ENCODE measurements at places on chromosomes 2 and 18. TPM values are rescaled to one million over a fixed set of nuclear protein-coding genes. Genes with fewer than 3 reads are reported as not detected.
A peak's percentile ranks its signal among the peaks of the same experiment; 100 is the strongest.

GRCh38 chr18:1013951-1014350 lies 109.3 kb downstream of the ADCYAP1 start:
- H3K27me3 ChIP-seq, result peaks cover 5% of the 10 kb centered on the region
- H3K27ac ChIP-seq, result no peak overlapping the region
- no peaks in the 10 kb centered on the region for H3K36me3 ChIP-seq
- no peak overlapping the region for H3K4me3 ChIP-seq
- no peaks in the 10 kb centered on the region for H3K4me1 ChIP-seq
- DNase-seq, result no peak

GRCh38 chr2:200871151-200871550 lies 6.7 kb upstream of the CLK1 start:
- DNase-seq, result no peak
- H3K4me1 ChIP-seq, result peaks cover 14% of the 10 kb centered on the region
- peak overlapping the region; percentile 69 for H3K27ac ChIP-seq
- no peaks in the 10 kb centered on the region for H3K36me3 ChIP-seq
- H3K27me3 ChIP-seq, result no peaks in the 10 kb centered on the region

DNA sequence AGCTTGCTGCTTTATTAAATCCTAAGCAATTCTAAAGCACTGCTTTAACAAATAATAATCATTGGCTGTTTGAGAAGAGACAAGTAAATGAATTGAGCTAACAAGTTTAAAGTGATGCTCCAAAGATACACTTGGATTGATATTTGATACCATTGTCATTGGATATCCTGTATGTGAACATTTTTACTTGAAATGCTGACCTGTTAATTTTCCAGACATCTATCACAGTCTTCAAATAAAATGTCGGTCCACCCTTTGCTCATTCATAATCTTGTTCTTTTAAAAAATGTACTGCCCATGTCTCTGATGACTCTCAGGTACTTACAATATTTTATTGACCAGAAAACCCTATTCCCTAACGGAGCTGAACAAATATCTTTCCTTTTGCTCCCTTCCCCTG lies 202.1 kb downstream of the DYSF start:
- DNase-seq, result no peak
- H3K27me3 ChIP-seq, result peaks cover 6% of the 10 kb centered on the region
- H3K4me3 ChIP-seq, result no peak overlapping the region
- H3K36me3 ChIP-seq, result peaks cover 5% of the 10 kb centered on the region
- H3K4me1 ChIP-seq, result no peaks in the 10 kb centered on the region

DNA sequence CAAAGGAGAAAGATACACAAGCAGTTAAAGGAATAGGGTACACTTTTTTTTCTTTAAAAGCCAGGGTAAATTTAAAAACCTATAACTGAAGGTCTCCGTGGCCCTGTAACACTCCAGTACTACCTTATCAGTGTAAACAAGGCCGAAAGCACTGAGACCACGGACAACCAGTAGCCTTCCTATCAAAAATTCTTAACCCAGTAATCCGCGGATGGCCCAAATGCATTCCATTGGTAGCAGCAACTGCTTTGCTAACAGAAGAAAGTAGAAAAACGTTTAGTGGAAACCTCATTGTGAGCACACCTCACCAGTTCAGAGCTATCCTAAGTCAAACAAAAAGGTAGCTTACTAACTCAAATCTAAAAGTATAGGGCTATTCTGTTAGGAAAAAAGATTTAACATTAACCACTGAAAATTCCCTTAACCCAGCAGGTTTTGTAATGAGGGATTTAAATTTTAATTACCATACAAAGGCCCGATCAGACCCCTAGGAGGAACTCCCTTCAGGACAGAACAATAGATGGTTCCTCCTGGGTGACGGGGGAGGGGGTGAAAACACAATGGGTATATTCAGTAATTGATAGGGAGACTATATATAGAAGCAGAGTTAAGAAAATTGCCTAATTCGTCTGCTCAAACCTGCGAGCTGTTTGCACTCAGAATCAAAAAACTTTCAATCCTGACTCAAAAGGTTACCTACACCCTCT lies 50.8 kb upstream of the CWC22 start:
- no peaks in the 10 kb centered on the region for H3K4me1 ChIP-seq
- H3K4me3 ChIP-seq, result no peak overlapping the region
- no peaks in the 10 kb centered on the region for H3K36me3 ChIP-seq

DNA sequence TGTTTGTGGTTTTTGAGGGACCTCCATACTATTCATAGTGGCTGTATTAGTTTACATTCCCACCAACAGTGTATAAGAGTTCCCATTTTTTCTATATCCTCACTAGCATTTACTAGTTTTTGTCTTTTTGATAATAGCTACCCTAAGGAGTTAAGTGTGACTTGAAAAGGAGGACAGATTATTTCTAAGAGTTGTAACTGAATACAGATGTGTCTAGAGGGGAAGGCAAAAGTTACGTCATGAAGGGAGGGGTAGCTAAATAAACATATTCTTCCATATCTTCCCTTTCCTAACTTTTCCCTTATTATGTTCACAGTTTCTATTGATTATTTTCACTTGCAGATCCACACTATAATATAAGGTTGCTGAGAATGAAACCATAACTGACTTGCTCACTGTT lies 1315.7 kb upstream of the ZEB2 start:
- H3K27me3 ChIP-seq, result no peaks in the 10 kb centered on the region
- no peak for DNase-seq
- no peak overlapping the region for H3K27ac ChIP-seq
- no peaks in the 10 kb centered on the region for H3K36me3 ChIP-seq
- H3K4me1 ChIP-seq, result no peaks in the 10 kb centered on the region
- H3K4me3 ChIP-seq, result no peak overlapping the region

- no peaks in the 10 kb centered on the region for H3K36me3 ChIP-seq
- peaks cover 5% of the 10 kb centered on the region for H3K4me1 ChIP-seq
- H3K27ac ChIP-seq, result no peak overlapping the region
- H3K4me3 ChIP-seq, result no peak overlapping the region
- DNase-seq, result no peak
These were observed 53.5 kb downstream of the RASGRP3 start for GRCh38 chr2:33529771-33530481.

Gene SLC19A3
- total RNA-seq, result not detected

Gene SMAD7
- 21.7 TPM for total RNA-seq

DNA sequence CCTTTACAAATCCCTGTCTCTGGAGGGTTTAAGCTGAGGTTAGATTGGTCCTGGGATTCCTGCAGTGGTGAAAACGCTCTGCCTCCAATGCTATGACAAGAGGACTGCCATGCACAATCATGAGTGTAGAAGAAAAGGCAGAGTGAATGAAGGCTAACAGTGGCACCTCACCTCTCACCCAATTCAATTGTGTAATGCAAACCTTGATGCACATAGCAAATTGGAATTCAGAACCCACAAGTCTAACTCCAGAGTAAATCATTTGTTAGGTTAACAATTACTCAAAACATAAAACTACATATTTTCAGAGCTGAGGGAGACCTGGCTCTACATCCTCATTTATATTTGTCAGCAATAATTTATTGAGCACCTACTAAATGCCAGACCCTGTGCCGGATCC lies 1.8 kb downstream of the TGFBRAP1 start:
- DNase-seq, result no peak
- peak overlapping the region; percentile 98 for H3K4me3 ChIP-seq
- peaks cover 72% of the 10 kb centered on the region for H3K4me1 ChIP-seq
- peak overlapping the region; percentile 90 for H3K27ac ChIP-seq

Gene CRACDL
- total RNA-seq, result 0.79 TPM

Gene REEP1
- 0.63 TPM for total RNA-seq

Gene LONRF2
- 0.10 TPM for total RNA-seq

DNA sequence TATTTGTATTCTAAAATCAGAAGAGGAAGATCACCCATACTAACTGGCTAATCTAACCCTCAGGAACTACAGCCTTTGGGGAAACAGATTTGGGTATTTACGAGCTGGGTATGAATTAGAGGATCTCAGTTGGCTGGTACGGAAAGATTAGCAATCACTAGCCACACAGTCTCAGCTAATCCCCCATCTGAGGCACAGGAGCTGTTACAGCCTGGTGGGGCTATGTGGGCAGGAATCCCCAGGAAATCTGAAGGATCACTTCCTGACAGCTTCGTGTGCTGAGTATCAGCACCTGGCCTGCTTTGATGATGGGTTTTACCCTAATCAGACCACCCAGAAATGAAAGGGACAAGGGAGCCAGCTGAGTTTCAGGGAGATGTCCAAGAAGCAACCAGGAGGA lies 206.3 kb downstream of the AFF3 start:
- no peaks in the 10 kb centered on the region for H3K36me3 ChIP-seq
- no peak overlapping the region for H3K27ac ChIP-seq
- no peaks in the 10 kb centered on the region for H3K27me3 ChIP-seq
- no peak overlapping the region for H3K4me3 ChIP-seq

GRCh38 chr2:123258877-123259539 lies 766.1 kb upstream of the CNTNAP5 start:
- no peaks in the 10 kb centered on the region for H3K4me1 ChIP-seq
- no peak overlapping the region for H3K27ac ChIP-seq
- no peak for DNase-seq
- H3K36me3 ChIP-seq, result no peaks in the 10 kb centered on the region

DNA sequence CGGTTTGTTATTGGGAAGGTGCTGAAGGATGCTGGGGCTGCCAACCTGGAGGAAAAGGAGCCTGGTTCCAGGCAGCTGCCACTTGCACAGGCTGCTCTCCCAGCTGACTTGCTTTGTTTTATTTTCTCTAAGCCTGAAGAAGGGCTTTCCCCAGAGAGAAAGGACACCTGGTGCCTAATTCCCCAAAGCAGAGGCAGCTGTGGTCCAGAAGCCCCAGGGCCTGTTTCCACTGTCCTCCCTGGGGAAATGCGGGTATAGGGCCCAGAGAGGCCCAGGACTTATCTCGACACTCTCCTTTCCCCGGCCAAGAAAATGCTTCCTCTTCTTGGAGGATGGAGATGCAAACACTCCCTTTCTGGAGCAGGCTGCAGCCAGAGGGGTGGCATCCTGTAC lies 30.1 kb downstream of the INO80C start:
- H3K27me3 ChIP-seq, result no peaks in the 10 kb centered on the region
- no peaks in the 10 kb centered on the region for H3K4me1 ChIP-seq
- H3K27ac ChIP-seq, result no peak overlapping the region
- peaks cover 5% of the 10 kb centered on the region for H3K36me3 ChIP-seq
- DNase-seq, result no peak

DNA sequence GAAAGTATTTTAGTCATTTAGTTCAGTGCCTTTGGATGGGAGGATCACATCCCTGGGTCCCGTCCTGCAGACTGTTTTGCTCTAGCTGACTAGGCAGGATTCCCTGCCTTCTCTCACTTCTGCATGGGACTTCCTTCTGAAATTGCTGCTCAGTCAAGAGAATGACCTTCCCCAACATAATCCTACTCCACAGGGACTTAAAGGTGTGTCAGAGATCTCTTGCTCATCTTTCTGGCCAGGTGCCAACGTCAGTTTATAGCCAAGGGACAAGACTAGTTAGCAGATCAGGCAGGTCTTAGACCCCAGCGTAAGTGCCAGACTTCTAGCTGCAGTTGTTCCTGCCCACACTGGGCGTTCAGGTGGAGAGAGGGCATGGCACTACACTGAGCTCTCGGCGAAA lies 9.5 kb upstream of the IL1B start:
- no peak for DNase-seq
- no peak overlapping the region for H3K4me3 ChIP-seq
- H3K4me1 ChIP-seq, result no peaks in the 10 kb centered on the region
- H3K27me3 ChIP-seq, result peaks cover 28% of the 10 kb centered on the region
- H3K36me3 ChIP-seq, result no peaks in the 10 kb centered on the region

- H3K27me3 ChIP-seq, result no peaks in the 10 kb centered on the region
- no peak for DNase-seq
- H3K4me1 ChIP-seq, result peaks cover 60% of the 10 kb centered on the region
These were observed 18.8 kb upstream of the MREG start for GRCh38 chr2:216031960-216032689.

DNA sequence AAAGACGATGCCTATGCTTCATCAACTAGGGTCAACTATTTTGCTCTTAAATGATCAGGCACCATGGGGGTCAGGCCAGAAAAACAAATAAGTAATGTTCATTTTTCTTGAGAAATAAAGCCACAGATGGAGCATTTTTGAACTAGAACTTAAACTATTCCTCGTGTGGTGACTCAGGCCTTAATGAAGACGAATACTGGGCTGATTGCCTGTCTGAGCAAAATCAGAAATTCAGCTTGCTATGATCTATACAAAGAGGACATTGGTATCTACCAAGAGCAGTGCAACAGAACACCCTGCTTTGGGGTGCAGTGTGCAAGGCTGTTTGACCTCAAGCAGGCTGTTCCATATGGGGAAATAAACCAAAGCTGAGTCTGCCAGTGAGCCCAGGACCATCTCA lies 176.0 kb downstream of the NRP2 start:
- no peak overlapping the region for H3K4me3 ChIP-seq
- H3K36me3 ChIP-seq, result no peaks in the 10 kb centered on the region
- peaks cover 43% of the 10 kb centered on the region for H3K27me3 ChIP-seq
- no peak overlapping the region for H3K27ac ChIP-seq
- DNase-seq, result no peak

Gene FAM228A
- total RNA-seq, result 0.60 TPM

DNA sequence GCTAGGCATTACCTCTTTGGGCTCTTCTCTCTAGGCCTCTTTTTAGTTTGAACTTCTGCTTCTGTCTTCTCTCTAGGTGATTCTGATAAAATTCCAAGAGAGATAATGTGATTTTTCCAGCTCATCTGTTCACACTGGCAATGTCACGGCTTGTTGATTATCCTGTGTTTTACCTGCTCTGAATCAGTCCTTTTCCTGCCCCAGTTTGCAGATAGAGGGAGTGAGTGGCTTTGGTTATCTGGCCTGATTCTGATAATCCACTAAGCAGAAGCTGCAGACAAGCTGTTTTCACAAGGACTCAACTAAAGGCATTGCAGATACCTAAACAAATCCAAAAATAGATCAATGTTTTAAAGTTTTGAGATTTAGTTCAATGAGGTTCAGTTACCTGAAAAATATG lies 111.9 kb downstream of the DCC start:
- no peak overlapping the region for H3K27ac ChIP-seq
- no peak for DNase-seq
- H3K4me1 ChIP-seq, result no peaks in the 10 kb centered on the region
- H3K27me3 ChIP-seq, result no peaks in the 10 kb centered on the region

- no peak overlapping the region for H3K4me3 ChIP-seq
- no peaks in the 10 kb centered on the region for H3K4me1 ChIP-seq
- no peaks in the 10 kb centered on the region for H3K27me3 ChIP-seq
These were observed 21.0 kb upstream of the L3MBTL4 start for GRCh38 chr18:6435731-6436130.

GRCh38 chr18:10771053-10771709 lies 245.4 kb downstream of the NAPG start:
- no peak overlapping the region for H3K27ac ChIP-seq
- no peaks in the 10 kb centered on the region for H3K36me3 ChIP-seq
- peaks cover 32% of the 10 kb centered on the region for H3K27me3 ChIP-seq

DNA sequence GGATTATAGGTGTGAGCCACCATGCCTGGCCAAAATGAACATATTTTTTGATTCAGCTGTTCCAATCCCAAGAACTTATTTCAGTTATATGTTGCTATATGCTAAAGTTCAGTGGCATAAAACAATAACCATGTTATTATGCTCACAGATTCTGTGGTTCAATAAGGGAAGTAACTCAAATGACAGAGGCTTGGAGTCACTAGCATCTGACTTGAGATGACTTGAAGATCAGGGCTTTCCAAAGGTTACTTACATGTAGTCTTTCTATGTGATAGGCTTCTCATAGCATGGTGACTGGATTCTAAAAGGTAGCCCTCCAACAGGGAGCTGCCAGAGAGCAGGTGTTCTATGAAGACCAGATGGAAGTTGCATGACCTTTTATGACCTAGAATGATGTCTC lies 17.2 kb downstream of the CLK1 start:
- H3K36me3 ChIP-seq, result no peaks in the 10 kb centered on the region
- H3K4me1 ChIP-seq, result no peaks in the 10 kb centered on the region
- H3K4me3 ChIP-seq, result no peak overlapping the region
- no peaks in the 10 kb centered on the region for H3K27me3 ChIP-seq
- peak overlapping the region; percentile 59 for H3K27ac ChIP-seq
- DNase-seq, result no peak

GRCh38 chr18:46156843-46157242 lies 52.7 kb downstream of the HAUS1 start:
- DNase-seq, result no peak
- H3K27ac ChIP-seq, result peak overlapping the region; percentile 97
- H3K36me3 ChIP-seq, result peaks cover 1% of the 10 kb centered on the region
- H3K27me3 ChIP-seq, result no peaks in the 10 kb centered on the region
- H3K4me1 ChIP-seq, result peaks cover 69% of the 10 kb centered on the region

Gene DUSP2
- 388 TPM for total RNA-seq

Data from activated T-cell treated with anti-CD3 and anti-CD28 coated beads, Interleukin-2, amount 50 U/mL, for 72 hours (primary cell).